ENCODE measurements at places on chromosomes 11 and 22.

GRCh38 chr11:55967914-55968313 lies 1.8 kb downstream of the OR10AG1 start:
- no peak for DNase-seq

DNA sequence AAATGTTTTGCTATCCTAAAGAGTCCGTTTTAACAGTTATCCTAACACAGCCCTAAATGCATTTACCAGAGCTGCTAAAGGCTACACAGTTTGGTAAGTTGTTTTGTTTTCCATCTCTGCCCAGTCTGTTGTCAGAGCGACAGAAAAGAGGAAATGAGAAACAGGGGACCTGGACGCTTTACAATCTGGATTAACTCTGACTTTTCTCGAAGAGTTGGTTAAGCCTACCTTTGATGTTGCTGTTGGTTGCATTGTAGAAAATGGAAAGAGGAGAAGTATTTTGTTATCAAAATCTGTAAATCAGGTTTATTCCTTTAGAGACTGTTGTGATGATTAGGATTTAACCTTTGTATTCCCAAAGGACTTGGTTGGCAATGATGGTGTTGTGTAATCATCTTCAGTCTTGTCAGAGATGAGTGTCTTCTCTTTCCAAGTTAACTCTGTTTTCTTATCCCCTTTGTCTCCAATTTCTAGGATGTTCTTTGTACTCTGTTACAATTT lies 481 bp downstream of the ANGPTL5 start:
- no peak for DNase-seq

GRCh38 chr11:115455613-115456012 lies 48.6 kb downstream of the CADM1 start:
- DNase-seq = no peak

DNA sequence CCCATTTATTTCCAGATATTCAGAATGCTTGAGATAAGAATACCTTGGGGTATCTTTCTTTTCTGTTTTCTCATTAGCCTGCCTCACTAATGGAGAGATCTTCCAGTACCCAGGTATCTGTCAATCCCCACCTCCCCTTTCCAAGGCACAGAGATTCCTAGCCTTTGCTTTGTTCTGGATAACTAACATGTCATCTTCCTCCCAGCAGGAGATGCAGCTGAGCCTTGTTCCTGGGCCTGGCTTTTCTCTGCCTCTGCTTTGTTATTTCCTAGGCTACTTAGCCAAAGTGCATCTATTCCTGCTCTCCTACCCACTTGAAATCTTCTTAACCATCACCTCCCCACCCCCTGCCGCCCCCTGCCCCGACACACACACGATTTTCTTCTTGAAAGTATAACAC lies 297.1 kb downstream of the NELL1 start:
- DNase-seq = no peak

- DNase-seq = peak; percentile 64
Measured at GRCh38 chr22:24592851-24593558, at the start of gene LRRC75B. Gene LRRC75B (minus strand): TSS chr22:24593073. CDS start chr22:24593039, 34 bp downstream.

DNA sequence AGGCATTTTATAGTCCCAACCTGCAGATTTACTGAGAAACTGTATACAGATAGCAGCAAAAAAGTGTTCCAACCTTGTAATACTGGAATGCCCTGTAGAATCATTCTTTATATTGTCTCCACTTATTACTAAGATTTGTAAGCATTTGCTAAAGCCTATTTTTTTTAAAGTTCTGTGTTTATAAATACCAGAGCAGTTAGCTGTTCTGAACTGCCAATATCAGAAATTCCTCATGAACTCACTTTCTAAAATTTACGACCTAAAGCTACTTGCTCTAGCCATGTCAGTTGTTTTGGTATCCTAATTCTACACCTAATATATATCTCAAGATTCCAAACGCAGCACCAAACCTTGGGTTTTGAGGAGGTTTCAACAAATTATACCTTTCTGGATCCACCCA lies 103.2 kb downstream of the C11orf65 start:
- DNase-seq = no peak

DNA sequence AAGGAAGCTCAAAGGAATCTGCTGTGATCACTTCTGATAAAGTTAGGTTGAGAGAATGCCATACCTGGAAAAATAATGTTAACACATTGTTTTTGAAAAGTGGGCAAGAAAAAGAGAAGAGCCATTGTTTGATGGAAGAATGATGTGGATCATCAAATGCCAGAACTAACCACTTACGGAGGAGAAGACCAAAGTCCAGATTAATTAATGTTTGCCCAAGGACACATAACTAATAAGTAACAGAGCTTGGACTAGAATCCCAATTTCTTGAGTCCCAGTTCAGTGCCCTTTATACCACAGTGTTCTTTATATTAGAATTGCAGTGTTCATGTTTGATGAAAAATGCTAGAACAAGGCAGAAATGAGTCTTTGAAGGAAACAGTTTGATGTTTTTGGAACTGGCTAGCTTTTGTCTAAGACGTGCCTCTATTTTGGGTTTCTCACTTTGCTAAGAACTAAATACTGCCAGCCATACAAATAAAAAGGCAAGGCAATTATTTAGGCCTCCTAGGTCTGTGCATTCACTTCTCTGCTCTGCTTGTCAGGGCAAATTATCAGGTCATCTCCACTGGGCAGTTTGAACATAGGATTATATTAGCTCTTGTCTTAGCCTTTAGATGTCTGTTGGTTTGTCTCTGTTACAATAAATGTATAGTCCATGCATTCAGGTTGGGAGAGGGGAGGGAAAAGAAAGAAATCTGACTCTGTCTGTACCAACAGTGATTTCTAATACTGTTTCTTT lies 72.3 kb downstream of the TRIM44 start:
- no peak for DNase-seq

- no peak for DNase-seq
Measured at GRCh38 chr11:118006153-118006534, 19.9 kb downstream of the IL10RA start.

- no peak for DNase-seq
Measured at GRCh38 chr22:19173047-19174035, 5.2 kb downstream of the SLC25A1 start.

DNA sequence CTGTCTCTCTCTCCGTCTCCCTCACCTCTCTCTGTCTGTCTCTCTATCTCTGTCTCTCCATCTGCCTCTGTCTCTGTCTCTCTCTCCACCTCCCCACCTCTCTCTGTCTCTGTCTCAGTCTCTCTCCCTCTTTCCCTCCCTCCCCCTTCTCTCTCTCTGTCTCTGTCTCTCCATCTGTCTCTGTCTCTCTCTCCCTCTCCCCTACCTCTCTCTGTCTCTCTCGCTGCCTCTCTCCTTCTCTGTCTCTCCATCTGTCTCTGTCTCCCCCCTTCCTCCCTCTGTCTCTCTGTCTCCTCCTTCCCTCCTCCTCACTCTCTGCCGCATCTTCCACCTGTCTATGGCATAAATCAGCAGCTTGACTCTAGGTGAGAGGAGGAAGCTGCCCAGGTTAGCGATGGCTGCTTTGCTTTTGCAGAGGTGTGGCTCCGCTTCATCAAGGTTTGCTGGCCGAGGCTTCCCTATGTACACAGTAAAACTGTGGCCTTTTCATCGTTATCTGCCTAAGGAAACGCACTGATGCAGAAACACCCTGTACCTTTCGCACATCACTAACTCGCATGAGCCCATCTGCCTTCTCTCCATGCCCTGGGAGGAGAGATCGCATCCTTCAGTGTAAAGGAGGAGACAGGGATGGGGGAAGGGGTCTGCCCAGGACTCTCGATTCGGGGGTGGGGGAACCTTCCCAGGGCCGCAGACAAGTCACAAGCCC lies 44.5 kb downstream of the ANO1 start:
- no peak for DNase-seq

DNA sequence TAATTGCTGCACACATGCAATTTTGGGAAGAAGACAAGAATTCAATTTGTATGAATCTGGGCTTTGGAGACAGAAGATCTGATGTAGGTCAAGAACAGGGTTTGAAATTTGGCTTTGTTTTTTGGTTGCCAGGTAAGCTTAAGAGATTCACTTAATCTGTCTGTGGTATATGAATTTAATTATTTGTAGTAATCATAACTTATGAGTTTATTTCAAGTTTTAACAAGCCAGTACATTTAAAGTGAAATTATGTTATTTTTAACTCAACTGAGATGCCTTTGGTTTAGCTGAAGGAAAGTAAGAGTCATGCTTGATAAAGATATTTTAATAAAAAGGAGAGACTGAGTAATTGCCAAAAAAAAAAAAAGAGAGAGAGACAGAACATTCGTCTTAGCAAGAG lies 384.1 kb downstream of the LUZP2 start:
- DNase-seq = no peak

DNA sequence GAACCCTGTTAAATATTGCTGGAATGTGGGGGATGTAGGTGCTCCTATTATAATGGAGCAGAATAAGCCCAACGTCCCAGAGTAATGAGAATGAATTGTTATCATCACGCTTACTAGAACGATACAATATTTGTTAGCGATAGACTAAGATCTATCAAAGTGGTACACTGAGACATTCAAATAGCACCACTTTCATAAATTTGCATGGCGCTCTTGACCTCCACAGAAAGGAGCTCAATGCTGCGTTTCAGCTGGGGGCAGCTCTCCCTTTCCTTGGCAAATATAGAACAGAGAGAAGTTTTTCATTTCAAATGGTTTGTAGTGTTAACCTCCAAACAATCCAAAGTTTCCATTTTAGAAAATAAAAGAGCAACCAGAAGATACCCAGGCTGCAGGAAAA lies 38.2 kb upstream of the BLID start:
- no peak for DNase-seq

DNA sequence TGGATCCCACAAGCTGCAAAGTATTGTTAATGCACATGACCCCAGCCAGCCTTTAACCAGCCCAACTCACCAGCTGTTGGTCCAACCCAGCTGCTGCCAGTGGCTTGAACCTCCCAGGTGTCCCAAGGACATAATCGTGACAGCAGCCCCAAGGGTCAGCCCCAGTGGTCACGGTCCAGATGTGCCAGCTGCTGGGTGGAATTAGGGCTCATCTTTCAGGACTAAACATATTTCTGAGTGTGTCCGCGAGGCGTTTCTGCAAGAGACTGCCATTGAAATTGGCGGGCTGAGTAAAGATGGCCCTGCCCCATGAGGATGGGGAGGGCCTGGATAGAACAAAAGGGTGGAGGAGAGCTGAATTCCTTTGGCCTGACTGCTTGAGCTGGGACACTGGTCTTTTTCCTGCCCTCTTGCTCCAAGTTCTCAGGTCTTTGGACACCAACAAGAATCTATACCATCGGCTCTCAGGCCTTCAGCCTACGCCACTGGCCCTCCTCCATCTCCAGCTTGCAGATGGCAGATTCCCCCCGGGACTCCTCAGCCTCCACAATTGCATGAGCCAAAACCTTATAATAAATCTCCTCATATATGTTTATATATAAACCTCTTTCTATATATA lies 240.2 kb downstream of the MN1 start:
- no peak for DNase-seq

Measured in T-helper 2 cell treated with Interferon-gamma antibody and Interleukin-4, amounts not matched to agents 5 μg/mL and 100 μg/mL, for 36 hours (primary cell).